D721Med (cell line): ENCODE measurements at places on chromosomes 3 and 15.

GRCh38 chr3:148389916-148390315, 307.8 kb upstream of the AGTR1 start:
- DNase-seq = no peak

GRCh38 chr15:74868059-74868458, 5.1 kb downstream of the SCAMP2 start:
- no peak for DNase-seq

DNA sequence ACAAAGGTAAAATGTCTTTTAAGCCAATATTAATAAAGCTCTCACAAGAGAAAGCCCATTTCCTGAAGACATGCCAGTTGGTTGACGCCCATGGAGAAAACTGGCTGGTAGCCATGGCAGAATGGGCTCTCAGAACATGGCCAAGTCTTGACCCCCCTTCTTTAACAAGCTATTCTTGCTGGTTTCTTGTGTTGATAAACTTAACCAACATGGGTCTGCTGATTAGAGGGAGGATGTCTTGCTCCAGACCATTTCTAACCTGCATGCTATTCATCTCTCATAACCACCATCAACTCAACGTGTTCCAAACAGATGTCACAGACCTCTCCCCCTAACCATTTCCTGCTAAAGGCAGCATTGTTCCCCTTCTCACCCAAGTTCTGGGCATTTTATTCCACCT, 25.7 kb downstream of the NTRK3 start:
- no peak for DNase-seq

GRCh38 chr3:28322464-28322863, 26.1 kb upstream of the ZCWPW2 start:
- no peak for DNase-seq

DNA sequence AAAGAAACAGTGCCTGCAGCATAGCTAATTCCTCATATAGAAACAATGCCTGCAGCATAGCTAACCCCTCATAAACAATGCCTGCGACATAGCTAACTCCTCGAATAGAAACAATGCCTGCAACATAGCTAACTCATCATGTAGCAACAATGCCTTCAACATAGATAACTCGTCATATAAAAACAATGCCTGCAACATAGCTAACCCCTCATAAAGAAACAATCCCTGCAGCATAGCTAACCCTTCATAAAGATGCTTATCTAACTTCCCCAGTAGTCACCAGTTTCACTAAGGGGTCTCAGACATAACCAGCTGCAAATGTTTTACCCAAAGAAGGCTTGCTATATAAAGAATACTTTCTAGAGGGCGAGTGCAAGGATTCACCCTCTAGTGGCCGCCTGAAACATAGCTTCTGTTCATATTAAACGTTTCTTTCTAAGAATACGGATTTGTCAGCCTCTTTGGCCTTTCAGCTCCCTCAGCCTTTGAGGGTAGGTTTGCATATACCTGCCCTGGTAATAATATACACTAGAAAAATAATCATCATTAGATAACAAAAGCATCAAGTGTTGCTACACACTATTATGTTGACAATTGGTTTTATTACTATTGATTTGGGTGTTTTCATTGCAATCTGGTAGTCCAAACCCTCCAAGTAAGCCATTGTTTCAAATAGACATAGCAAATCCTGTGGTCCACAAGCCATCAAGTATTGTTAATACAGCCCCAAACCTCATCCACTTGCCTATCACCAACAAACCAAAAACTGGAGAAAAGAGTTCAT, 44.4 kb upstream of the FAN1 start:
- DNase-seq = no peak

DNA sequence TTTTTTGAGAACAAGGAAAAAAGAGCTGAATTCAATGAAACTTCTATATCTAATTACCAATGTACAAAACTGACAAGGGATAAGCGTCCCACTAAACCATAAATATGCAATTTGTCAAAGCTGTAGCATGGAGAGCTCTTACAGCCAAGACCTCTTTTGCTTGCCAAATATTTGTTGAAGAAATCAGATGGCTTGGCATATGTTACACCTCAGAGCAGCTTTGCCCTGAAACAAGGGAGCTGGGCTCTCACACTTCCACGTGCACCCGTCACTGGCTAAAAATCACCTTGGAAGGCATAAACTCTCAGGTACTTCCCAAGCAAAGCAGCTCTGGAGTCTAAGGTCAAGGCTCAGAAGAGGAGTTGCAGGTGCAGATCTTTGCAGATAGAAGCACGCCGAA, 324.7 kb upstream of the SLCO3A1 start:
- no peak for DNase-seq

- no peak for DNase-seq
Measured at GRCh38 chr3:65401359-65402305, 637.1 kb downstream of the MAGI1 start.

DNA sequence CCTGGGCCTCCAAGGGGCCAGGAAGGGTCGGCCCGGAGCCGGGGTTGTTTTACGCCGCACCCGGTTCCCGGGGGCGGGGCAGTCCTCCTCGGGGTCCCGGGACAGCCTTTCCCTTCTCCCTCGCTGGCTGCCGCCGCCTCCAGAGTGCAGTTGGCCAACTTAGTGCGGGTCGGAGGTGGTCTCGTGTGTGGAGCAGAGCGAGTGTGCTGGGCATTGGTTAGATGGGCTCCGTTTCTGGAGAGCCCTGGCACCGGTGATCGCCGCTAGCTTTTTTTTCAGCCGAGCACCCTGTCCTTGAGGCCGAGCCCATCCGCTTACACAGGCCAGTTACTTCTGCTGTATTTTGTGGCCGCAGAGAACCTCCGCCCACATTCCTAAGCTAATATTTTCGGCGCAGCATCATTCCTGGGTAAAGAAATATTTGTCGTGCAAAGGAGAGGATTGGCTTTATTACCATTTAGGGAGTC, 585 bp downstream of the KIF23 start:
- no peak for DNase-seq

DNA sequence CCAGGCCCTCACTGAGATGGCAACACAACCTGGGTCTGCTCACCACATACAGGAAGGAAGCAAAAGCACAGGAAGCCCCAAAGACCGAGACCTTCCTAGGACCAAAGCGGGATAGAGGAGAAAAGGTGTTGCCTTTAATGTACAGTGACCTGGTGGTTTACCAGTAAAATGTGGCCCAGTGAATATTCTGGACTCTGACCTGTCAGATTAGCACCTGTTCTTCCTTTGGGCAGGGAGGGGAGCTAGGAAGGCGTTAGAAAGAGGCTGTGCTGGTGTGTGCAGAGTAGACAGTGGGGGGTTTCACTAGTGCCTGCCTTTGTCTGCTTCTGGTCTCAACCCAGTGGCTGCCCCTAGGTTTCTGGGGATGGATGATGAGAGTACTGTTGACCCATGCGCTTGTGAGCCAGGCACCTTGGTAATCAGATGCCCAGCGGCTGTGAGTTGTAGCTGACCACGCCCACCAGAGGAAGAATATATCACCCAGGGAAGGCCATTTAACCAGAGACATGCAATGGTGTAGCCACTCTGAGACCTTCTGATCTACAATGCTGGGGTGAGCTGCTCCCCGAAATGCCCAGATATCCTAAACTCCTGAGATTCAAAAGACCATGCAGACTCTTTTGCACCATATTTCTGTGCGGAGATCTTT, 90.1 kb upstream of the NEO1 start:
- no peak for DNase-seq

GRCh38 chr15:83848315-83849050, 194.6 kb downstream of the ADAMTSL3 start:
- no peak for DNase-seq

DNA sequence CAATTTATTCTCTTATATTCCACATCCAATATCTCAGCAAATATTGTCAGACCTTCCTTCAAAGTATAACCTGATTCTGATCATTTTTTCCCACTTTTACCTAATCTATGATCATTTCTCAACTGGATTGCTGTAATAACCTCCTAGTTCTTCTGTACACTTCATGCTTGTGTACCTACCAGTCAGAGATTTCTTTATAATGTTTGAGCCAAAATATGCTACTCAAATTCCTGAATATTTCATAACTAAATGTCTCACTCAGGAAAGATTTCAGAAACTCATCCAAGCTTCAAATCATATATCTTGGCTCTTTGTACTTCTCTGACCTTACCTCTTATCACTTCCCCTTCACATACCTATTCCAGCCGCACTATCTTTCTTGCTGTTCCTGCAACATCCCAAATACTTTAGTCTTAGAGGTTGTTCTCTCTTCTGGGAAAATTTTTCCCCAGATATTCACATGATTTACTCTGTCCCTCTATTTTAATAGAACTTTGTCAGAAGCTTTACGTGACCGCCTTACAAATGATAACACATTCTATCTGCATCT, 20.0 kb downstream of the BCHE start:
- no peak for DNase-seq

DNA sequence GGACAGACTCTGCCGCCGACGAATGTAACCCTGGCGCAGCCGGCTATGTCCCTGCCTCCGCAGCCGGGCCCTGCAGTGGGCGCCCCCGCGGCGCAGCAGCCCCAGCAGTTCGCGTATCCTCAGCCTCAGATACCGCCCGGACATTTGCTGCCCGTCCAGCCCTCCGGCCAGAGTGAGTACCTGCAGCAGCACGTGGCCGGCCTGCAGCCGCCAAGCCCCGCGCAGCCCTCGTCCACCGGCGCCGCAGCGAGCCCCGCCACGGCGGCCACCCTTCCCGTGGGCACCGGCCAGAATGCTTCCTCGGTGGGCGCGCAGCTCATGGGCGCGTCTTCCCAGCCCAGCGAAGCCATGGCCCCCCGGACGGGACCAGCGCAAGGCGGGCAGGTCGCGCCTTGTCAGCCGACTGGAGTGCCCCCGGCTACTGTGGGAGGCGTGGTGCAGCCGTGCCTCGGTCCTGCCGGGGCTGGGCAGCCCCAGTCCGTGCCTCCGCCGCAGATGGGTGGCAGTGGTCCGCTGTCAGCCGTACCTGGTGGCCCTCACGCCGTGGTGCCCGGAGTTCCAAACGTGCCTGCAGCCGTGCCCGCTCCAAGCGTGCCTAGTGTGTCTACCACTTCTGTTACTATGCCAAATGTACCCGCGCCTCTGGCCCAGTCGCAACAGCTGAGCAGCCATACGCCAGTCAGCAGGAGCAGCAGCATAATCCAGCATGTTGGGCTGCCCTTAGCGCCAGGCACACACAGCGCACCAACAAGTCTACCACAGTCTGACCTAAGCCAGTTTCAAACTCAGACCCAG, 2.4 kb downstream of the TSC22D2 start:
- DNase-seq = no peak

DNA sequence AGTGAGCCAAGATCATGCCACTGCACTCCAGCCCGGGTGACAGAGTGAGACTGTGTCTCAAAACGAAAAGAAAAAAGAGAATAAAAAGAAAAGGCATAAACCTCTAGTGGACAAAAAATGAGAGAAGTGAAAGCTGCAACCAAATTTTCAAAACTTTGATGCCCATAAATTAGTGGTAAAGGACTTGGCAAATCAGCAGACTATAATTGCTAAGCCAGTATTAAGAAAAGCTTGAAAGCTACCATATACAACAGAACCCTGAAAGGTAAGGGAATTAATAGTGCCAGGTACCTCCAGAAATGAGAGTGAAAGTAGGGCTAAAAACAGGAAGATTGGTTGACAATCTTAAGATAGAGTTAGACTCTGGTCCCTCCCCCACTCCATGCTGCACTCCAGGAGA, 32.9 kb upstream of the SLC22A13 start:
- no peak for DNase-seq

DNA sequence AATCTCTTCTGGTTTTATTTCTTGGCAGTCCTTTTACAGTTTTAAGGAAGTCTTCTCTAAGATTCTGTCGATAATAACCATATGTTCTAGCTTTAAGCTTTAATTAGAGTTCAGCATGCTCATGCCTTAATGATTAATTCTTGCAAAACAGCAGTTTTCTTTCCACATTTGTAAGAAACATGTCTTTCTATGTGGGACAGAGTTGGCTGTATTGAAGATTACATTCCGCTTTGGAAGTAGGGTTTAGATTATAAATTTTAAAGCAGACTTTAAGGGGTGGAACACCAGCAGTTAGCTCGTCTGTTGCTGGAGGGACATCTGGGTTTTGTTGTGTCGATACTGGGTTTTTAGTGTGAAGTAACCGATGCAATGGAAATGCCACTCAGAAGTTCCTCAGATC, 35.3 kb downstream of the SQOR start:
- no peak for DNase-seq

GRCh38 chr3:133478624-133479023, 78.8 kb downstream of the BFSP2 start:
- DNase-seq = no peak

DNA sequence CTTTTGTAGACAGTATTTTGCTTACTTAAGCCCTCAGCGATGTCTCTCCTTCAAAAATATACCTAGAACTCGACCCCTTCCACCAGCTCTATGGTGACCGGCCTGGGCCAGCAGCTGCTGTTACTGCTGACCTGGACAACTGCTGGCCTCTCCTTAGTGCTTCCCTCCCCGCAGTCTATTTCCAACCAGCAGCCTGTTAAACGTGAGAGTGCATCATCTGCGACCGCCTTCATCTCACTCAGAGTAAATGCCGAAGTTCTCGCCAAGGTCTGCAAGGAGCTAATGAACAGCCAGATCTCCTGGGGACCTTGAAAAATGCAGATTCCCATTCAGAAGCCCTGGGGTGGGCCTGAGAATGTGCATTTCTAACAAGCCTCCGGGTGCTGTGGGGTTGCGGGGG, 86.7 kb downstream of the RPLP1 start:
- DNase-seq = no peak

DNA sequence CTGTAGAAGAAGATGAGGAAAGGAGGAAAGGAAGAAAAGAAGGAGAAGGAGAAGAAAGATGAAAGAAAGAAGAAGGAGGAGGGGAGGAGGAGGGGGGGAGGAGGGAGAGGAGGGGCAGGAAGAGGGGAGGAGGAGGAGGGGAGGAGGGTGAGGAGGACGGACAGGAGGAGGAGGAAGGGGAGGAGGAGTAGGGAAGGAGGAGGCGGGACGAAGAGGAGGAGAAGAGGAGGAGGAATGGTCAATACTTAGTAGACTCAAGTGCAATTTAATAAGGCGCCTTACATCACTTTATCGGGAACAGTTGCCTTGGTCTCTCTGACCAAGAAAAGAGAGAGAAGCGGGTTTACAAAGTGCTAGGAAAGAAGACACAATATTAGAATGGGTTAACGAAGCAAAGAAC, 23.7 kb upstream of the NR2E3 start:
- DNase-seq = no peak

DNA sequence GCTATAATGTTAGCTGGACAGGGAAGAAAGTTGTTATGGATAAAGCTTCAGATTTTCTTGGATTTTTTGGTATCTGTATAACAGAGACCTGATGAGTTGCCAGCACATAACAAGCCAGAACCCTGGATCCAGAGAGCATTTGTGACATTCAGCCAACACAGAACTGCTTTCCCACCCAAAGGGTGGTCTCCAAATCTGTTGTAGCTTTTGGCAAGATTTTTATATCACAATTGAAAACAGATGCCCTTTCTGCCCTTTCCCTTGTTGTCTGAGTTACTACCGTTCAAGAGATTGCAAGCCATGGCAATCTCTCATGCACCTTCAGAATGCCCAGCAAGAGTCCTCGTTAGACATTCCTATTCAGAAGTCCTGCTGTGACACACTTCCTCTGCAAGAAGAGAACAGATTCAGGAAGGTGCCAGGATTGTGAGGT, 107.6 kb upstream of the FGF7 start:
- DNase-seq = no peak

GRCh38 chr3:4990069-4990468, 10.8 kb downstream of the BHLHE40 start:
- no peak for DNase-seq
